ENCODE measurements at places on chromosomes 4 and X. TPM values are rescaled to one million over a fixed set of nuclear protein-coding genes. Genes with fewer than 3 reads are reported as not detected.

APEX2 gene
- total RNA-seq, result 30.0 TPM

TKTL2 gene
- total RNA-seq, result not detected

MED28 gene
- 19.7 TPM for total RNA-seq

CLDN34 gene
- total RNA-seq, result not detected

SAP30 gene
- 27.3 TPM for total RNA-seq

CSAG3 gene
- 3.3 TPM for total RNA-seq

PABPC1L2B gene
- not detected for total RNA-seq

MND1 gene
- total RNA-seq, result 13.4 TPM

LPAR4 gene
- total RNA-seq, result not detected

GNRHR gene
- not detected for total RNA-seq

BGN gene
- not detected for total RNA-seq

TAF7L gene
- total RNA-seq, result not detected

PFKFB1 gene
- total RNA-seq, result not detected

KIF4A gene
- total RNA-seq, result 37.5 TPM

HSFX4 gene
- not detected for total RNA-seq

PDZD4 gene
- 4.0 TPM for total RNA-seq

SHROOM3 gene
- total RNA-seq, result 2.8 TPM

CLCN4 gene
- 6.9 TPM for total RNA-seq

ZFP42 gene
- total RNA-seq, result not detected

SPIN4 gene
- 7.1 TPM for total RNA-seq

FAM9C gene
- not detected for total RNA-seq

AMER1 gene
- 3.4 TPM for total RNA-seq

SRPK3 gene
- 0.35 TPM for total RNA-seq

FRMD7 gene
- total RNA-seq, result not detected

CLNK gene
- not detected for total RNA-seq

APBB2 gene
- total RNA-seq, result 25.5 TPM

STK32B gene
- total RNA-seq, result 13.2 TPM

STAP1 gene
- total RNA-seq, result not detected

KCND1 gene
- not detected for total RNA-seq

RPL39 gene
- total RNA-seq, result 7,124 TPM

GAGE12H gene
- not detected for total RNA-seq

ETDB gene
- total RNA-seq, result not detected

NRK gene
- total RNA-seq, result 0.06 TPM

TMPRSS11A gene
- not detected for total RNA-seq

IL15 gene
- total RNA-seq, result 16.0 TPM

MYL5 gene
- total RNA-seq, result 7.4 TPM

ZC4H2 gene
- total RNA-seq, result 8.6 TPM

DCAF8L1 gene
- total RNA-seq, result not detected

UGT8 gene
- total RNA-seq, result 10.9 TPM

PDE6B gene
- total RNA-seq, result 1.9 TPM

HUWE1 gene
- 72.9 TPM for total RNA-seq

TNMD gene
- total RNA-seq, result not detected

CXCL9 gene
- total RNA-seq, result not detected

CNKSR2 gene
- 6.0 TPM for total RNA-seq

ARL9 gene
- not detected for total RNA-seq

MAOB gene
- total RNA-seq, result not detected

CENPVL1 gene
- not detected for total RNA-seq

HSD17B13 gene
- total RNA-seq, result 4.5 TPM

CSAG2 gene
- not detected for total RNA-seq

All from H4 (cell line).